Dorsolateral prefrontal cortex (tissue), 122 donors: ENCODE measurements at places on chromosomes 16 and 17.

DNA sequence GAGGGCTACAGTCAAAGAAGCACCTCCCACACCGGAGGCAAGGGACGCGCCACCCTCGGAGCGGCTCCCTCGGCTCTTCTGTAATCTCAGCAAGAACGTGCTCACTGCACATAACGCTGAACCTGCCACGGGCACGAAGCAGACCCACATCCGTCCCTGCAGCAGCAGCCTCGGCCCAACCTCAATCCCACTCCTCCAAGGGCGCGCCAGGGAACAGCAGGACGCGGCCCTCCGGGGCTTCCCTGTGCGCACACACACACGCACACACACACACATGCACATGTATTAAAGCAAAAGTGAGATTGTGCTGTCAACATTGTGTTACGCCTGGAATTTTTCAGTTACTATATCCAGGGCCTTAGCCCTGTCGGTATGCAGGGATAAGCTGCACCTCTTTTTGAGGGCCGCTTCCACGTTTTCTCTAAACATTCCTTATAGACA, 54.0 kb downstream of the TBC1D16 start:
- peak; percentile 29 for DNase-seq

GRCh38 chr17:81388091-81388611, 7.1 kb upstream of the BAHCC1 start:
- DNase-seq = no peak

- DNase-seq = no peak
These were observed 133.2 kb upstream of the AXIN2 start for GRCh38 chr17:65694601-65695000.

DNA sequence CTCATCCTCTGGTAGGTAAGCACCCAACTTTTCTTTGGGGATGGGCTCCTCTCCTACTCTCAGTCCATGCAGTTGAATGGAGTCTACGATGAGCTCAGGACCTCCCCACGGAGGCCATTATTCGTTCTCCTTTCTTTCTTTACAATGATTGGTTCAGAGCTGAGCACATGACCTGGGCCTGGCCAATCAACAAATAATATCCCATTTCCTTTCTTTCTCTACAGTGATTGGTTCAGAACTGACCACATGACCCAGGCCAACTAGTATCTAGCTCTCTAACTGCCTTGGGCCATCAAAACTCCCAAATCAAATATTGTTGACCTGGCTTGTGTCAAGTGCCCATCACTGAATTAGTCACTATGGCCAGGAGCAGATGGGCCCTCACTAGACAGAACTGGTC, 129.2 kb downstream of the USP31 start:
- DNase-seq = no peak

DNA sequence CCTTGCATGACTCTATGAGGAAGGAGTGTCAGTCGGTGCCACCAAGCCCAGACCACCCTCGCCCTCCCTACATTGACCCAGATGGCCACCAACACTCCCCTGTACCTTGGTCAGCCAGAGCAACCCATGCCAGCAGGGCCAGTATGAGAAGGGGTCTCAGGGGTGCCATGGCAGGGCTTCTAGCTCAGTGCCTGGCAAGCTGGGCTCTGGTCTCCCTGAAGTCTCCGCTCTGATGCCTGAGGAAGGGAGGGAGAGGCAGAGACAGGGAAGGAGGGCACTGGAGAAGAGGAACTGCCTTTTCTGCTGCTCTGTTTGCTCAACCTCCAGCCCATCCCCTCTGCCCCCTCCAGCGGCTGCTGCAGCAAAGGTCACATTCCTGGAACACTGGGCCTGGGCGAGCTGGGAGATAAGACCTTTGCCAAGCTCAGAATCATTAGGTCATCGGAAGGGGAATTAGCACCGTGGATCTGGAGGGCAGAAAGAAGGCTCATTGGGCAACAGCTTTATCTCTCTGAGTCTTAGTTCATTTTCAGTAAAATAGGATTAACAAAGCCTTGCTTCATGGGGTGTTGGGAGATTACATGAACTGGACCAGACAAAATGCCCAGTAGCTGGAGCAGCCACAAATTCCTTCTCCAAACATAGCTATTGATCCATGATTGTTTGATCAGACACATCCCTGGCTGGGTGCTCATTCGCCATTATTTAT, at the start of gene VTN:
Gene VTN (minus strand): TSS at position 273 of the 709 bp plus-strand sequence. CDS start 104 bp downstream, at position 169.
- DNase-seq = no peak

DNA sequence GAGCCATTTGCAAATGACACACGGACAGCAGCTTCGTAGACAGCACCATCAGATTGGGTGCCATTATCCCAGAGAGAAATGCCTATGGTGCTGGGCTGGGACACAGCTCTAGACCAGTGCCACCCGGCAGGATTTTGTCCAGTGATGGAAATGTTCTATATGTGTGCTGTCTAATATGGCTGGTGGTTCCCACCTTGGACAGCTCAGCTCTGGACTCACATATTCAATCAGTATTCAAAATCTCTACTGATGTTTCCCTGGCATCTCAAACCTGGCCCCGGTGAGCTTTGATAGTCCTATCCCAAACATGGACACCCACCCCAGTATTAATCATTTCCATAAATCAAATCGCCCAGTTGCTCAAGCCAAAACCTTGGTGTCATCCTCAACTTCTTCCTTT, 23.0 kb downstream of the FA2H start:
- no peak for DNase-seq

DNA sequence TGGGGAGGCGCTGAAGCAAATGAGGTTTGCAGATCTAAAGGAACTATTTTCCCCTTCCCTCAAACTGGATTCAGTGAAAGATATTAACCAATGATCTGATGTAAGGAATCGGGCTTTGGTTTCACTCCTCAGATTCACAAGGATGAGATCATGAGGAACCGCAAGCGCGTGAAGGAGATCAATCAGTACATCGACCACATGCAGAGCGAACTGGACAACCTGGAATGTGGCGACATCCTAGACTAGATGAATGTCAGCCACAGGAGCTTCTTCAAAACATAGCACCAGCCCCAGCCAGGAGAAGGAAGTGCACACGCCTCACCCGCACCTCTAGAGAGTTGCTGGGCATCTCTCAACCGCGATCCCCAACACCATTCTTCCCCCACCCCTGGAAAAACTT, 22.5 kb downstream of the ATPAF2 start:
- no peak for DNase-seq

GRCh38 chr16:19991614-19992013, 82.1 kb downstream of the GPR139 start:
- DNase-seq = no peak

DNA sequence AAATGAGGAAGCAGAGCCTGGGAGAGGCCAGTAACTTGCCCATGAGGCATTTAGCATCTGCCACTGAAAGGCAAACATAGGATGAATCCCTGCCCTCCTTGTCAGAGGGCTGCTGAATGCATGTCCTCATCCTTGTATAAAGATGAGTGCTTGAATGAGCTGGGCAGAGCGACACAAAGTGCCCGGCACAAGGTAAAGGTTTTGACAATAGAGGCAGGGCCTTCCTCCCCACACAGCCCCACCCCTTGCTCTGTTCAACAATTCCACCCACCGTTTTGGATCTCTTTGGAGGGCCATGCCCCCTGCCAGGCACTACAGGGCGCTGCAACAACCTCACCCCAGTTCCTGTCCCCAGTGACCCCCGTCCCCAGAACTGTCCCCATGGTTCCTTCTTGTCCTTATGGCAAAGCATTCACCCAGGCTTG, 1.4 kb upstream of the KRT19 start:
- DNase-seq = no peak

GRCh38 chr16:25106567-25107465, 4.7 kb upstream of the LCMT1 start:
- DNase-seq = peak; percentile 97

DNA sequence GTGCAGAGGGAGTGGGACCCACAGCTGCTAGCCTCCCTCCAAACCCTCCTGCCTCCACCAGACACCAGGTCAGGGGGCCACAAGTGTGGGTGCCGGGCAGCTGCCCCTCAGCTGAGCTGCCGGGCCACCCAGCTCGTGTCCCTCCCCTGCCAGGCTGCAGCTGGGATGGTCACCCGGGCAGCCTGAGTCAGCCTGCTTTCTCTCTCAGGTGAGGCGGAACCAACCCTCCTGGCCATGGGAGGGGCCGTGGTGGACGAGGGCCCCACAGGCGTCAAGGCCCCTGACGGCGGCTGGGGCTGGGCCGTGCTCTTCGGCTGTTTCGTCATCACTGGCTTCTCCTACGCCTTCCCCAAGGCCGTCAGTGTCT, 6.9 kb downstream of the SLC16A3 start:
- no peak for DNase-seq

GRCh38 chr17:39236981-39237441, 11.3 kb upstream of the STAC2 start:
- DNase-seq = no peak

DNA sequence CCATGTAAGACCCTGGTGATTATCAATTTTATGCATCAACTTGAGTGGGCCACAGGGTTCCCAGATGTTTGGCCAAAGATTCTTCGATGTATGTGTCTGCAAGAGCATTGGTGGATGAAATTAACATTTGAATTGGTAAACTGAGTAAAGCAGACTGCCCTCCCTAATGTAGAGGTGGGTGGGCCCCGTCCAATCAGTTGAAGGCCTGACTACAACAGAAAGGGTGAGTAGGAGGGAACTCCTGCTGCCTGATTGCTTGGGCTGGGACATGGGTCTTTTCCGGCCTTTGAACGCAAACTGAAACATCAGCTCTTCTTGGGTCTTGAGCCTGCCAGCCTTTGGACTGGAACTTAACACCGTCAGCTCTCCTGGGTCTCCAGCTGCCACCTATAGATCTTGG, 90.6 kb downstream of the BMERB1 start:
- no peak for DNase-seq

DNA sequence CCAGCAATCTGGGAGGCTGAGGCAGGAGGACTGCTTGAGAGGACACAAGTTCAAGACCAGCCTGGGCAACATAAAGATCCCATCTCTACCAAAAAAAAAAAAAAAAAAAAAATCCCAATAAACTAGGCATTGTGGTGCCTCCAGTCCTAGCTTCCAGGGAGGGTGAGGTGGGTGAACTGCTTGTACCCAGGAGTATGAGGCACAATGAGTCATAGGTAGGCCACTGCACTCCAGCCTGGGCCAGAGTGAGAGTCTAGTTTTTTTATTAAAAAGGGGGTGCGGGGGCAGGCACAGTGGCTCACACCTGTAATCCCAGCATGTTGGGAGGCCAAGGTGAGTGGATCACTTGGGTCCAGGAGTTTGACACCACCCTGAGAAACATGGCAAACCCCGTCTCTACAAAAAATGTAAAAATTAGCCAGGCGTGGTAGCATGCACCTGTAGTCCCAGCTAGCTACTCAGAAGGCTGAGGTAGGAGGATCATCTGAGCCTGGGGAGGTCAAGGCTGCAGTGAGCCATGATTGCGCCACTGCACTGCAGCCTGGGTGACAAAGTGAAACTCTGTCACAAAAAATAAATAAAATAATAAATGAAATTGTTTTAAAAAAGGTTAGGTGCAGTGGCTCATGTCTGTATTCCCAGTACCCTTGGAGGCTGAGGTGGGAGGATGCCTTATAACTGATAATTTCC, 7.8 kb upstream of the CHST6 start:
- no peak for DNase-seq

DNA sequence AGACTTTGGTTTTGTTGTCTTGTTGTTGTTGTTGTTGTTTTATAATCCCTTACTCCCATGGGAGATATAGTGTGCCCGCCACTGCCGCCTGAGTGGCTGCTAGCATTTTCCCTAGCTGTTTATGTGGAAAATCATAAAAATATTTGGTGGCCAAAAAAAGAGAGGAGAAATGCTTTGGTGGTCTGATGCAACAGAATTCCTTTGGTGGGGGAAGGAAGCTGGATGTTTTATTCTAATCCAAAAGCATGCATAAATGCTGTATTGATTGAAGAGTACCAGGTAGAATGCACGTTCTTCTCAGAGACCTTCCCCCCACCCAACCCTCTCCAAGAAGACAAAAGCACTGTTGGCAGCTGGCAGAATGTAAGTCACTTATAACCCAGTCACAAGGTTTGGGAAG, 93.2 kb downstream of the C17orf67 start:
- no peak for DNase-seq

- DNase-seq = peak; percentile 56
These were observed 671 bp downstream of the DGKE start for GRCh38 chr17:56834380-56835263.

- no peak for DNase-seq
These were observed 32.2 kb downstream of the RNF157 start for GRCh38 chr17:76208120-76208519.

DNA sequence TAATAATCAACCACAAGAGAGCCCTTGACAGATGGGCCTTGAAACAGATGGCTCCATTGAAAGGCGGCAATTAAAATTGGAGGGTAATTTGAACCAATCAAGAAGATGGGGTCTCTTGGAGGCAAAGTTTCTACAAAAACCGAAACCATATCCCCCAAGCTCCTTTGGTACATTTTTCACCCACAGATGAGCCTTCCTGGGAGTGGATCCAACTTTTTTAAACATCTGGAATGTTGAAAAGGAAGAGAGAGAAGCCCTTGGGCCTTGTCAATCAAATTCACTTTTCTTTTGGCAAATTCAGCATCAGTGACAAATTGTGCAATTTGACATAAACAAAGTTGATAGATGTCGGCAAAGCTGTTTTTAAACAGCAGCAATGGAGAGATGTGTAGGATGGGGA, 13.2 kb upstream of the NUP93 start:
- no peak for DNase-seq

DNA sequence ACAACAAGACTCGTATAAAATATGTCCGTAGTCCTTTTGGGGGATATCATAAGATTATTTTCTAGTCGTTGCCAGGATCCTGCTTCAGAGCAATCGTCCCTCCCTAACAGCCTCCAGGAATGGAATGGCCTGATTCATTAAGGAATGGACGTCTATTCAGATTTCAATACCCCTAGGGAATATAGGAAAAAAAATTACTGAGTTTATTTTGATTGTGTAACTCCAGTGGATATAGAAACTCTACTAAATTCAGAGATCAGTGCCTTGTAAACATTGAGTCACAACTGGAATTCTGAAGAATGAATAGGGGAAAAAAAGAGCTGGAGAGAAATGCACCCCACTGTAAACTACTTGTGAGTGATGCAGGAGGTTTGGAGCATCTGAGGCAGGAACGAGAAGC, 1171.5 kb upstream of the GOT2 start:
- no peak for DNase-seq

DNA sequence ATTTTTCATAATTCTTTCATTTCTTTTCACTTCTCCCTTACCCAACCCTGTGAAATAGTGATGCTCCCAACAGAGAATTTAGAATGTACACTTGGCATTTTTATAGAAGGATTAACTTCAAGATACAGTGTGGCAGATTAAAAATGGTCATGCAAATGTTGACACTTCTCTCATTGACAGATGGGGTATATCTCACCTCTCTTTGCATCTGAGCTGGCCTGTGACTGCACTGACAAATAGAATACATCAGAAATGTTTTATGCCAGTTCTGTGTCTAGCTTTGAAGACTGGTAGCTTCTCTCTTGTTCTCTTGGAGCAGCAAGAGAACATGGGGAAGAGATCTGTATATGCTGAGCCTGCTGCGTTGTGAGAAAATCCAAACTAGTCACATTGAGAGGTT, 949.6 kb downstream of the CDH11 start:
- DNase-seq = no peak

GRCh38 chr17:1374431-1375177, 25.4 kb downstream of the YWHAE start:
- DNase-seq = no peak

DNA sequence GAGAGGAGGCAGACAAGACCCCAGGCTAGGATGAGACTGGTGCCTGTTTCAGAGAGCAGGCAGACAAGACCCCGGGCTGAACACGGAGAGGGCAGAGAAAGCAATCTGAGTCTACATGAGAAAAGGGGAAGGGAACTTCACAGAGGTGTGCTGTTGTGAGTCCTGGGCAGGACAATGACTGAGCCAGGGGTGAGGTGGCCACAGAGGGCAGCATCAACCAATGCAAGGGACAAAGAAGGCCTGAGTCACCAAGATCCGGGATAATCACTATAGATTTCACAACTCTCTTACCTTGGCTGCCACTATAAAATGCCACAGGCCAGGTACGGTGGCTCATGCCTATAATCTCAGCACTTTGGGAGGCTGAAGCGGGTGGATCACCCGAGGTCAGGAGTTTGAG, 89.0 kb downstream of the SLC39A11 start:
- no peak for DNase-seq
